ENCODE measurements at places on chromosomes 5 and 9.

DNA sequence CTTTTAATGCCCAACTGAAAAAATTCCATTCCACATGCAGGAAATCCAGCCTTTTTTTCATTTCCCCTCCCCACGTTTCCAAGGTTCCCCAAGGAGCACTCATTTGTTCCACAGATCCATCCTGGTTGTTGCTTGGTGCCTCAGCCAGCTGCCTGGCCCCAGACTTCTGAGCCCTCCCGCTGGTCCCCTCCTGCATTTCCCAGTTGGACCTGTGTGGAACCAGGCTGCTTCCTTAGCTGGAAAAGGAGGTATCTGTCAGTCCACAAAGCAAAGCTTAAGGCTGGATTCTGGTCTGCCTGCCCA, 44.8 kb downstream of the ANGPTL2 start:
- DNase-seq = no peak

DNA sequence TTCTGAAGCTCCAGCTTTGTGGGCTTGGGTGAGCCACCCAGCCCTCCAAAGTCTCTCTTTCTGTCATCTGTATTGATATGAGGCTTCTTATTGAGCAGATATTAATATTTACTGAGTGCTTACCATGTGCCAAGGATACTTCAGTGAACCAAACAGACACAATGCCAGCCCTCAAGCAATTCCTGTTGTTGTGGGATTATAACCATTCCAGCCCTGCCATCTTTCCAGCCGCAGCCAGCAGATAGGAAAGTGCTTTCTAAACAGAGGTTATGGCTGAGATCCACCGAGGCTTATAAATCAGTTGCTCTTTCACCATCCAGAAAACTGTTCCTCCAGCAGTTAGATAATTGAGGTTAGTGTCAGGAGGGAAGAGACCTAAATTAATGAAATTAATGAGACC, 137.7 kb upstream of the ALDH1B1 start:
- DNase-seq = no peak

DNA sequence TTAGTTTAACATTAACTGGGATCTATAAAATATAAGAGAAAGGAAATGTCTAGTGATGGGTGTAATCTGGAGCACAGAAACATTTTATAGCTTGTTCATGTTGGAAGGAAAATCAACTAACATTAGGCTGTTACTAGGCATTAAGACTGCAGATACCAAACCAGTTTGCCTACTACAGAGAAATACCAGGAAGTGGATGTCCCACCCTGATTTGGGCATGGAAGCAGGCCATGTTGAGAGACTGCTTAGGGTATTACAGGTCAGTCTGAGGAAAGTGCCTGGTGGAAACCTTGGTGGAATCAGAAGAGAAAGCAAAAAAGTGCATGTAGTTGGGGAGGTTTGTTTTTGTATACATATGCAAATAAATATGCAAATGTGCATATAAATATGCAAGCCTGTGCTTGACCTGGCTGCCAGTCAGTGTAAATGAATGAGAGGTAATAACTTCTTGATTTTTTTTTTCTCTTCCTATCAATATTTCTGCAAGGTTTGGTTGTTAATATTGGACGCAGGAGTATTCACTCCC, 9.6 kb upstream of the CCDC112 start:
- no peak for DNase-seq

DNA sequence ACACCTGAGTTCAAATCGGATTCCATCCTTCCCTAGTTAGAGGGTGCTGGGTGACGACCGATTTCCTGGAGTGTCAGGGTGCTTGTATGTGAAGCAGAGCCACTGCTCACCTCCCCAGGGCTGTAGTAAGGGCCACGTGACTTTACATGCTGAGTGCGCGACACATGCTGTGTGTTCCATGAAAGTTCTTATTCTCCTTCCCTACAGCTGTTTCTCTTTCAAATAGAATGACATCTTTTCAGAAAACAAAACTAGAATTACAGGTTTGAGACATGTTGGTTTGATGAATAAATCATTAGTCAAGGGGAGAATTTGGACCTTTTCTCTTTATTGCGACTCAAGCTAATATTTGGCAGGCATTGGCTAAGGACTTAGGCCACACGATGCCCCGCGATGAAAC, 113.1 kb downstream of the JMY start:
- DNase-seq = no peak

GRCh38 chr5:171986772-171987171, 19.7 kb downstream of the FBXW11 start:
- DNase-seq = no peak

DNA sequence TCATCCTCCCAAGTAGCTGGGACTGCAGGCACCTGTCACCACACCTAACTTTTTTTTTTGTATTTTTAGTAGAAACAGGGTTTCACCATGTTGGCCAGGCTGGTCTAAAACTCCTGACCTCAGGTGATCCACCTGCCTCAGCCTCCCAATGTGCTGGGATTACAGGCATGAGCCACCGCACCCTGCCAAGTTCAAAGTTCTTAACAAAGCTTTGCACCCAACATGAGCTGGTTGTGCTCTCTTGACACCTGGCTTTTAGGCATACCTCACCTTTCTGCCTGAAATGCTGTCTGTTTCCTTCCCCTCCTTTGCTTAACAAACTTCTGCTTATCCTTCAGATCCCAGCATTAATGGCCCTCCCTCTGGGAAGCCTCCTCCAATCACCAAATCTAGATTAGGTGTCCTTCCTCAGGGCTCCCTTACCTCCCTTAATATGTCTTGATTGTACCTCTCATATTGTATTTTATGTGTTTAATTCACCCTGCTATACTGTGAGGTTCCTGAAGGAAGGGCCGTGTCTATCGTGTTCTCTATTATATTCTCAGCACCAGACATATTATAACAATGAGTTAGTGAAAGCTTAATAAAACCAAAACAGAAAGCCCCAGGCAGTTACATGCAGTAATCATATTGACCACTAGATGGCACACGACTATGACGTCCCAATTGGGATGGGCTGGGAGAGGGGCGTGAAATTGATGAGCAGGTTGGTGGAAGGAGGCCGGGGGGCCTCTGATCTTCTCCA, 62.9 kb upstream of the PPARGC1B start:
- no peak for DNase-seq

- no peak for DNase-seq
Observed at GRCh38 chr5:120463991-120464626, at the start of gene PRR16. Gene PRR16, plus strand, starts transcription at chr5:120464300.

- DNase-seq = no peak
Observed at GRCh38 chr5:84487963-84488362, 103.3 kb upstream of the EDIL3 start.

DNA sequence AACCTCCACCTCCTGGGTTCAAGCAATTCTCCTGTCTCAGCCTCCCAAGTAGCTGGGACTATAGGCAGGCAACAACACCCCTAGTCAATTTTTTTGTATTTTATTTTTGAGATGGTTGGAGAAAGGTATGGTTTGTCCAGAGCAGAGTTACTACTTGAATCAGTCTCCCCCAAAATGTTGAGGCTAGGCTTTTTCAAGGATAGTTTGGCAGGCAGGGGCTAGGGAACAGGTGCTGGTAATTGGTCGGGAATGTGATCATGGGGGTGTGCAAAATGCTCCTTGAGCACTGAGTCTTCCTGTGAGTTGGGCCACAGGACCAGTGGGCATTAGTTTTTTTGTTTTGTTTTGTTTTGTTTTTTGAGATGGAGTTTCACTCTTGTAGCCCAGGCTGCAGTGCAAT, 28.3 kb upstream of the PRRC2B start:
- no peak for DNase-seq

GRCh38 chr9:105290954-105291353, 46.5 kb downstream of the SLC44A1 start:
- no peak for DNase-seq

DNA sequence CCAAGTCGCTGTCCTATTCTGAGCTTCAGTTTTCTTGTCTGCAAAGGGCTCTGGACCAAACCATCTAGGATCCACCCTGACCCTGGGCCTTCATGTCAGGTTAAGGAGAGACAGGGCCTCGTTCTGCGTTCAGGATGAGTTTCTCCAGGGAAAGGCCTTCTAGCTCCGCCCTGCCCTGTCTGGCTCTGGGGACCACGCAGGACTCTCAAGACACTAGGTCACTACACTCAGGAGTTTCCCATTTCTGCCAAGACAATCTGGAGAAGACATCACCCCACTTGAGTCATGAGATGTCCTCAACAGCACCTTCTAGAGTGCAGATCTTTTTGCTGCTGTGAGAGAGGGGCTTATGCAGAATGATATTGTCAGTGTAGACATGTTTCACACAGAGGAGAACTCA, 53.2 kb upstream of the KCNMB1 start:
- DNase-seq = no peak

- DNase-seq = no peak
Observed at GRCh38 chr5:53568871-53569270, 8.4 kb downstream of the NDUFS4 start.

- DNase-seq = no peak
Observed at GRCh38 chr9:131679261-131680020, 60.4 kb downstream of the RAPGEF1 start.

- no peak for DNase-seq
Observed at GRCh38 chr5:59209758-59210359, 627.0 kb downstream of the RAB3C start.

GRCh38 chr5:36397901-36398536, 96.3 kb upstream of the RANBP3L start:
- no peak for DNase-seq

- DNase-seq = no peak
Observed at GRCh38 chr5:1312993-1313833, 18.3 kb upstream of the TERT start.

DNA sequence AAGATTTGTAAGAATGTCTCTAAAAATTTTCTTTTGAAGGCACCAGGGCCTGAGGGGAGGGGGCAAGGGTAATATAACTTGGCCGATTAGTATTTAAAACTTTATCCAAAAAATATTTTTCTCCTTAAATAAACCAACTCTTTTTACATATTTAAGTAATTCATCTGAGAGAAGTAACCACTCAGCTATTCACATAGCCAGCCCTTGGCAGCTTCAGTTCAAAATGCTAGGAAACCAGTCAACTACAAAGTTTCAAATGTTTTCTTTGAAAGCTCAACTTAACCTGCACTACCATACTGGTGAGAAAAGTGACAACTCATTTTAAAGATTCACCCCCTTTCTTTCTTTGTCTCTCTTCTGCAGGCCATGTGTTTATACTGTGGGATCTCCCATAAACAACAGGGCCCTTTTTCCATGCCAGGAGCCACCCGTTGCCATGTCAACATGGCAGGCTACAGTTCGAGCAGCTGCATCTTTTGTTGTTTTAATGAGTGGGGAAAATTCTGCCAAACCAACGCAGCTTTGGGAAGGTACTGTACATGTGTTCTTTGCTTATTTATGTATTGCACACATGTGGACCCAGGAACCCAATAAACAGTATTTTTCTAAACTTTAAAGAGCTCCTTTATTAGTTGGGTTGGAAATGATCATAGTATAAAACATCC, 46.3 kb downstream of the AOPEP start:
- no peak for DNase-seq

DNA sequence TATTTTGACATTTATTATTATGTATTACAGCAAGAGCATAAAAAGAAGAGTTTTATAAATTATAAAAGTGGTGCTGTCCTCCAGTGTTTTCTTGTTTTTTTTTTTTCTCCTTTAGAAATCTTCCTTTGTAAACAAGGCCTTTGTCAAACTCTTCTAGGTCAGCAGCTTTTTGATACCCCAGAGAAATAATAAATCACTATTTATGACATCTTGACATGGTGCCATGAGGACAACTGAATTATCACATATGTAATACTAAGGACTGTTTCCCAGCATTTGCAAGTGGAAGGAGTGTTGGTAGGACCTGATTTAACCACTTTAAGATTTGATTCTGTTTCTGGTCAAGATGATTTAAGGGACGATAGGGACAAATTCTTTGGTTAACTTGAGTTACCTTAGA, 4.6 kb downstream of the SMARCA2 start:
- no peak for DNase-seq

GRCh38 chr5:168346417-168346816, 55.0 kb downstream of the WWC1 start:
- no peak for DNase-seq

- DNase-seq = no peak
Observed at GRCh38 chr5:78060421-78060820, 234.1 kb downstream of the AP3B1 start.

DNA sequence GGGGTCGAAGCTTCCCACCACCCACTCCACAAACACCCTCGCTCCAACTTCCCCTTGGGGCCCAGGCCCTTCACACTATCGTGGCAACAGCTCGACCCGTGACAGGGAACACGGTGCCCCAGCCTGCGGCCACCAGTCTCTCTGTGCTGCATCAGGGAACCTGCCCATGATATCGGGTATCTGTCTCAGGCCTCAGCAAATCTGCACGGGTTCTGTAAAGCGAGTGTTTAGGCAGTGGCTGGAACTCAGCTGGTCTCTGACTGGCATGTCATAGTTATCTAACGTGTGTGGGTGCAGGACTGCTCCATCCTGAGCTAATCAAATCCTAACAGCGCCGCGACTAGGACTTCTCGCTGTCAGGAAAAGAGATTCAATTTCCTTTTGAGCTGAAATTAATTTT, 42.9 kb downstream of the DBH start:
- no peak for DNase-seq

DNA sequence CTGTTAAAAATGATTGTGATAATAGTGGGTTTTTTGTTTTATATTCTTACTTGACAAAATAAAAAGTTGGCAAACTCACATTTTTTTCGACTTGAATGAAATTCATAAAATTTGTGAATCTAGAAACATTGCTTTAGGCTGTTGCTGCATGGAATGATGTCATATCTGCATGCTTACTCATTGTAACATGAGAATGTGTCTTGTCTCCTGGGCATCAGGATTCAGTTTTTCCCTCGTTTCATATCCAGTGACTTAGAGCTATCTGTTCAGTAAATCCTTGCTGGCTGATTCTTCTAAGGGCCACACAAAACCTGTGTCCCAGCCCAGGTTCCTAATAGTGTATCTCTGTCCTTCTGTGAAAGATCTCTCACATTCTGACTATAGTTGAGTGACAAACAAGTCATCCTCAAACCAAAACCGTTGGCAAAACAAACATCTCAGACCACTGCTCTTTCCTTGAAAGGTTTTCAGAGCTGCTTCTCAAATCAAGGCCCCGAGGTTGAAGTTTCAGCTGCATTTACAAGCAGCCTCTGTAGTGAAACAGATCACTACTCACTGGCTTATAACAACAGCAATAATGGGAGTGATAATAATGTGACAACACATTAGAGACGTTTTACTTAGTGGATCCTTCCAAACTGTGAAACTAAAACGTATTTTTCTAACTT, 95.0 kb downstream of the NPR3 start:
- no peak for DNase-seq

DNA sequence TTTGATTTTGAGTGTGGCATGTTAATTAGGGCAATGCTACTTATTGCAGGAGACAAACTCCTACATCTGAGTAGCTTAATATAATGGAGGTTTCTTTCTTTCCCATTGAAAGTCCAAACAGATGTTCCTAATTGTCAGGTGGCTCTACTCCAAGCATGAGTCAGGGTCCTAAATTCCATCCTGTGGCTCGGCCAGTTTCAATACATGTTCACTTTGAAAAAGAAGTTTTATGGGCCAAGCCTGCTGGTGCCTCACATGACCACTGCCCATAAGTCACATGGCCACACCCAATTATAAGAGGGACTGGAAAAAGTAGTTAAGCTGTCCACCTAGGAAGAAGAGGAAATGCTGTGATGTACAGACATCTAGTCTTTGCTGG, 170.4 kb downstream of the ARRDC3 start:
- no peak for DNase-seq

Measured in nucleus accumbens (tissue), 56 donors.